ENCODE measurements at places on chromosomes 11 and 22. TPM values are rescaled to one million over a fixed set of nuclear protein-coding genes. Genes with fewer than 3 reads are reported as not detected.

The HIC2 gene
- 2.9 TPM for total RNA-seq

GRCh38 chr11:111416231-111416960, 37.3 kb upstream of the POU2AF1 start:
- no peaks in the 10 kb centered on the region for H3K4me1 ChIP-seq
- H3K4me3 ChIP-seq, result no peak overlapping the region
- no peak overlapping the region for H3K27ac ChIP-seq
- no peak for DNase-seq
- no peaks in the 10 kb centered on the region for H3K36me3 ChIP-seq

DNA sequence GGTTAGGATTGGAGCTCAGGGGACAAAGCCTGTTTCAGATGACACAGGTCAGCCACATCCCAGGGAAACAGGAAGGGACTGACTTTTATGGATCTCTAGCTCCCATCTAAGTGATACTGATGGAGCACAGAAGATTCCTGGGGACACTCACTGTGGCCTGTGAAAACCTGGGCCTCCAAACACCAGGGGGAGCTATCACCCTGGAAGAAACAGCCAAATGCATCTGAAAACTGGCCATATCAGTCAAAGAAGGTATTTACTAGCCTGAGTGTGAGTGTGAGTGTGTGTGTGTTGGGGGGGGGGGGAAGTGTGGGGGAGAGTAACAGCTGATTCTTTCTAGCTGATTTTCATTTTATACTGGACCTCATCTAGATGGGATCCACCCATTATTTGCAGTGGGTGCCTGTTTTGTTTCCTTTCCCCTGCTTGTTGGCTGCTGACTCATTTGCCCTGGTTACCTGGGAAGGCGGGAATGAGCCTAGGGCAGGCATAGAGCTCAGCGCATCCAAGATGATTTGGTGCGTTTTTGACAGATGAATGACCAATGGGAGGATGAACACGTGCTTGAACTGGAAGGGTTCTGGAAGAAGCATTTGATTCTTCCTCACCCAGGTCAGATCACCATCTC, 284.0 kb downstream of the KIRREL3 start:
- H3K36me3 ChIP-seq, result no peaks in the 10 kb centered on the region
- no peak overlapping the region for H3K27ac ChIP-seq
- no peak for DNase-seq
- H3K27me3 ChIP-seq, result no peaks in the 10 kb centered on the region
- no peak overlapping the region for H3K4me3 ChIP-seq
- H3K4me1 ChIP-seq, result no peaks in the 10 kb centered on the region

GRCh38 chr22:34036931-34037330, 116.7 kb upstream of the LARGE1 start:
- H3K36me3 ChIP-seq, result no peaks in the 10 kb centered on the region
- H3K4me3 ChIP-seq, result no peak overlapping the region
- H3K27ac ChIP-seq, result no peak overlapping the region
- no peaks in the 10 kb centered on the region for H3K4me1 ChIP-seq

GRCh38 chr22:37018815-37019308, 385 bp downstream of the TST start:
- H3K27me3 ChIP-seq, result no peaks in the 10 kb centered on the region
- H3K27ac ChIP-seq, result peak overlapping the region; percentile 88
- H3K4me1 ChIP-seq, result peaks cover 15% of the 10 kb centered on the region
- DNase-seq, result no peak
- H3K36me3 ChIP-seq, result no peaks in the 10 kb centered on the region

DNA sequence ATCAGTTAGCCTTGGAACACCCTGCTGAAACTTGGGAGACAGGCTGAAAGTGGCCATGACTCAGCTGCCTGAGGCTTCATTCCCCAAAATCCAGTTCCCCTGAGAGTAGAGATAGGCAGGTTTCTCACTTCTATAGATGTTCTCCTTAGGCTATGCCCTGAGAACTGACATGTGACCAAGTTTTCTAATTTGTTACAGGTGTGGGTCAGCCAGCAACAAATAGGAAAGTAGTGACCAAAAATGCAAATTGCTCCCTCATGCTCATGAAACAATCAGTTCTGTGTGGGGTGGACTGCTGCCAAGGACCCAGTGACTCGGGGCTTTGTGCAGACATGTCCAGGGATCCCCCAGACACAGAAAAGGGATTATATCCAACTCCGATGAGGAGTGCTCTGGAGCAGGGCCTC, 7.3 kb upstream of the CCDC15 start:
- no peak for DNase-seq
- no peak overlapping the region for H3K27ac ChIP-seq
- no peaks in the 10 kb centered on the region for H3K4me1 ChIP-seq

DNA sequence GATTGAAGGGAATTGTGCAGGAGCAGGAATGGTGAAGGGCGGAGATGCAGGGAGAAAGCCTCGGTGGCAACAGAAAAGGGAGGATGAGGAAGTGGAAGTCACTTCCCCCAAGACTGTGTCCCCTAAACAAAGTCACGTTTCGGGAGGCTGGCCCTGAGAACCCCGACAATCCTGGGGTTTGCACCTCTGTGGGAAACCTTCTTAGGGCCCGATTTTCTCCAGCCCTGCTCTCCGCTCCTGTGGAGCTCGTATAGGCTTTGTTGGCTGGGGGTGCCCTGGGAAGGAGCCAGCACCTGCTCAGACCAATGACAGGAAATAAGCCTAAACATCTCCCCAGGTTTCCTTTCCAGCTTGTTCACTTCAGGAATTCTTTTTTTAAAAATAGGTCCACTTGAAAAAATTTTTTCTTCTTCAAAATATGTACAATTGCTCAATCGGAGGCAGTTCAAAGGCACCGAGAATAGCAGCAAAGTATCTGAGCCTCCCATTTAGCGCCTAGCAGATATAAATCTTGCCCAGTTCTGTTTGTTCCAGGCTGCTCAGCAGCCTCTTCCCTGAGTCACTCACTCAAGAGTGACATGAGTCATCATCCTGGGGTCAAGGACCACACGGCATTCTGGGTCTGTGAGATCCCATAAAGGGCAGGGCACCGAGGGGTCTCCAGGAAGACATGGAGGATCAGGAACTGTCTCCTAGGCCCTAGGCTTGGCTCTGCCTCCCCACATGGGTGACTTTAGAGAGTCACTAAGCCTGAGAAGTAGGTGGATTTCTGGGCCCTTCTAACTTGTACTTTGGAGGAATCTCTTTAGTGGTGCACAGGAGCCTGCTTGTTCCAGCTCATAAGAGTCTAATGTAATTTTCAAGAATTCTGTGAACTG, 34.0 kb downstream of the IRAG1 start:
- no peaks in the 10 kb centered on the region for H3K27me3 ChIP-seq
- no peak overlapping the region for H3K4me3 ChIP-seq
- H3K36me3 ChIP-seq, result no peaks in the 10 kb centered on the region
- peak overlapping the region; percentile 87 for H3K27ac ChIP-seq

DNA sequence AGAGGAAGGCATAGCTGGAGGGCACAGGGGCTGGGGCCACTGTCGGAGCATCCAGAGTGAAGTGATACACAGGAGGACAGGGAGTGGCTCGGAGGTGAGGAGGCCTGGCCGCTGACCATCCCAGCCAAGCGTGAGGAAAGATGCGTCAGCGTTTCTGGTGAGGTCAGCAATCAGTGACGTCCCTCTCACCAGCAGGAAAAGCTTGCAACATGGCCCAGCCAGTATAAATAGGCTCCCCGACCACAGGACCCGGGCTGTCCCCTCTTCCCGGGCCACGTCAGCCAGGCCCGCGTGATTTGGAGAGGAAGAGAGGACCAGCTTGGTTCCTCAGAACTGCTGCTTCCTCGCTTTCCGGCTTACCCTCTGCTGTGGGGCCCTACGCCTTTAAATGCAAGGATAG, 4.2 kb upstream of the OSM start:
- no peak overlapping the region for H3K4me3 ChIP-seq
- H3K27me3 ChIP-seq, result no peaks in the 10 kb centered on the region
- DNase-seq, result peak; percentile 43
- H3K4me1 ChIP-seq, result no peaks in the 10 kb centered on the region
- H3K36me3 ChIP-seq, result no peaks in the 10 kb centered on the region
- no peak overlapping the region for H3K27ac ChIP-seq

DNA sequence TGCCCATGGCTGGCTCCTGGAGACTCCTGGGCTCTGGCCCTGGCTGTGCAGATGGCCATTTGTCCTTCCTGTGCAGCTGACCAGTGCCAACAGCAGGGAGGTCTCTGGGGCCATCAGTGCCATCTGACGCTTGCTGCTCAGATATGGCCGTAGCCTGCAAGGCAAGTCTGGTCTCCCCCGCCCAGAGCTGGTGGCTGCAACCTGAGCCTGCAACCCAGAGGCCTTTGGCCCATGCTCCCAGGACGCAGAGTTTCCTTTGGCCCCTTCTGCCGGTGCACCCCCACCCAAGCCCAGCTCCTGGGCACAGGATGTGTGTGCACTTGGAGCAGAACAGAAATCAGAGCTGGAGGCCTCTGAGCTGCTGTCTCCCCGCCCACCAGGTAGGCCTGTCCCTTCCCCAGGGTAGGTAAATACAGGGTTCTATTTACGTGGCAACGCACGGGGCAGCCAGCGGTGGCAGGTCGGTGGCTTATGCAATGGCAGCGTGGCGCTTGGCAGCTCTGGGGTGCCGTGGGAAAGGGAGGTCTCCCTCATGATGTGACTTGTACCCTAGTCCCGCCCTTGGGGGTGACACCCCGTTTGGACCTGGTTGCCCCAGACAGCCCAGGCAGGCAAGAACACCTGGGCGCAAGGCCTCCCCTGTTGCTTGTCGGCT, 21.0 kb upstream of the MYEOV start:
- peaks cover 9% of the 10 kb centered on the region for H3K4me1 ChIP-seq
- peak; percentile 37 for DNase-seq
- H3K27me3 ChIP-seq, result no peaks in the 10 kb centered on the region
- H3K27ac ChIP-seq, result peak overlapping the region; percentile 80
- no peaks in the 10 kb centered on the region for H3K36me3 ChIP-seq
- H3K4me3 ChIP-seq, result no peak overlapping the region

Data from breast epithelium (tissue), 4 donors.